ENCODE measurements at places on chromosomes 11 and 22.

DNA sequence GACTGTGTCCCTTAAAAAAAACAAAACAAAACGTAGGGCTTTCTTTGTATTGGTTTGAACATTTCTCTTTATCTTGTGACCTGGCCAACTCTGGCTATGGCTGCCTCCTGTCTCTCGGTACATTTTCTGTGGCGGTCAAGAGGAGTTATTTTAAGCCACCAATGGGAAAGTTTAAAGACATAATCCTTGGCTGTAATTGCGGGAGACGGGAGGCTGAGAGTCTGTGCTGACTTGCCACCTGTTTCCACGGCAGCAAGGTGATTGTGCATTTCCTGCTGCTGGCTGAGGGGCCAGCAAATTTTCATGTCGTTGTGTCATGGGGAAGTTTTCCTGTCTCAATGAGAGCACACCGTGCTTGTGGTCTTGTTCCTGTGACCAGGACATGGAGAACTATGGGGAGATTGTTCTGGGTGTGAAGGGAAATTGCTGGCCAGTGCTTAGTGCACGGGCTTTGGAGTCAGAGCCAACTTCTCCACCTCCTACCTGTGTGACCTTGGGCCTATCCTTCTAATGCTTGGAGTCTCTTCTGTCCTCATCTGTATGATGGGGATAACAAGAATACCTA, 11.0 kb downstream of the PTPRJ start:
- DNase-seq = peak; percentile 78

DNA sequence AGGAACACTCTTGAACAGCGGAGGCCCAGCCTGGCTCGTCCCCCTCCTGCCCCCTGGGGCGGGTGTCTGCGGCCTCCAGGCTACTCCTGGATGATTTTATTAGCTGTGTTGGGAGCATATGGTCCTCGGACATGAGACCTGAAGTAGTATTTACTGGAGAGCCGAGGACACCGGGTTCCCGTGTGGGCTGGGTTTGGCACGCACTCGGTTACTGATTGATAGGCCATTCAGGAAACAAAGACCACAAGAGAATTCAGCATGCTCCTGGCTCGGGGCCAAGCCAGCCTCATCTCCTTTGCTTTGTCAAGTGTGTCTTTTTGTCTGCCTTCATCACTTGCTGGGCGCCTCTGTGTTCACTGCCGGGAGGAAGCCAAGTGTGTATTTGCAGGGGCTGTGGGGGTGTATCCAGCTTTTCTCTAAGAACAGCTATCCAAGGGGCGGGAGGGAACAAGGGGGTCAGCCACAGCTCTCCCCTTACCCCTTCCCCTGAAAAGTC, 9.7 kb downstream of the FXYD2 start:
- DNase-seq = peak; percentile 68

DNA sequence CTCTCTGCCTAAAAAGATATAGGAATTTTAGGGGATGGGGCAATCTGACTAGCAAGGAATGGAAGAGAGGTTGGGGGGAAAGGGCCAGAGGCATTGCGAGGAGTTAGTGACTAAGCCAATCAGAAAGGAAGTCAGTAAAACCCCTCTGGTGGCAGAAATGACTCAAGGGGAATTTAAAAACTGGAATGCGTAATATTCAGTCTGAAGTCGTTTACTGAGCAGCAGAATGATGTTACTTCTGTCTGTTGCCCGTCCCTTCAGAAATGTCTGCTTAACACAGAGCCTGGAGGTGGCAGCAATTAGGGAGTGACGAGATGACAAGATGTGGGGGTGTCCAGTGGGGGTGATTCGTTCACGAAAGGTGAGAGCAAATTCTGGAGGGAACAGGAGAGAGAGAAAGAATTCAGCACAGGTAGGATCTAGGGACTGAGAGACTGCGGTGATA, 107.7 kb upstream of the CLMP start:
- no peak for DNase-seq

DNA sequence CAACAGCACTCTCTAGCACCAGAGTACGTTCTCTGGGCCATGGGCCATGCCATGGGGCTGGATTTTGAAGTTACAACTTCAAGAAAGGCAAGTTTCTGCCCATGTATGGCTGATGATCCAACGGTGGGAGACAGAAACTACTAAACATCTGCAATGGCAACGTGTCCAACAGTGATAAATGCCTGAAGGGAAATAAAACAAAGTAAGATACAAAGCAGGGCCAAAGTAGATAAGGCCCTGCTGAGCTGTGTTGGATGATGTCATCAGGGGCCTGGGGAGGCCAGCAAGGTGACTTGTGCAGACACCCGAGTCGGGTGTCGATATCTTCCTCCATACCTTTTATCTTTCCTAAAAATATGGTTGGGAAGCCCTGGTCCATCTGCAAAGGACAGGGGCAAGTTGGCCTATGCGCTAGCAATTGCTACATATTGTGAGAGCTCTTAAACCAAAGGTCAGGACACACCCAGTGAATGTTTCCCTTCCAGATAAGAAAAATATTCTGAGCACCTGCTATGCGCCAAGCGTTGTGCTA, 487.2 kb downstream of the MN1 start:
- DNase-seq = no peak

GRCh38 chr11:7579361-7579791, 65.6 kb downstream of the PPFIBP2 start:
- no peak for DNase-seq

- DNase-seq = no peak
Measured at GRCh38 chr11:120556797-120557196, 45.2 kb downstream of the GRIK4 start.

DNA sequence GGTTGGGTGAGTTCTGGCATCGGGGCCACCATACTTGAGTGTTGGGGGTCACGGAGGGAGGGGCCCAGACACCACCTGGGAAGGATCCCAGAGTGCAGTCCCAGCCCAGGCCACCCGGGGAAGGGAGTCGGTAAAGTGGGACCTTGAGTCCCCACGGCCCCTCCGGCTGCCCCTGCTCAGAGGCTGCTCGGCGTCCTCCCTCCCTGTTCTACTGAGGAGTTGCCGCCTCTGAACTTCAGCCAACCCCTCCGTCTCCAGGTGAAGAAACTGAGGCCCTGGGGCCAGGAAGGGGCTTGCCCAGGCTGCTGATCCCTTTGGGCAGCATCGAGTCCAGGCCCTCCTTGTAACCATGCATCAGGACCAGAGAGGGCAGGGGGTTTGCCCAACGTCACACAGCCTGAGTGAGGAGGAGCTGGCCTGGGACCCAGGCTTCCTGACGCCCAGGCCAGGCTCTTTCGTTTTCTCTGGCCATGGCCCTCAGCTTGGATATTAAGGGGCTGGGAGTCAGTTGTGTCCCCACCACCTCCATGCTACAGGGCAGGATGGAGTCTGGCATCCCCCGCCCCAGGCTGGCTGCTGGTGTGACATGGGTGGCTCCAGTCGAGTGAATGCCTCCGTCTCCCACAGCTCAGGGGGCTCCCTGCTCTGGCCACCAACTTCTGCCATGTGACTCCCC, 1.3 kb downstream of the PARVG start:
- peak; percentile 48 for DNase-seq

DNA sequence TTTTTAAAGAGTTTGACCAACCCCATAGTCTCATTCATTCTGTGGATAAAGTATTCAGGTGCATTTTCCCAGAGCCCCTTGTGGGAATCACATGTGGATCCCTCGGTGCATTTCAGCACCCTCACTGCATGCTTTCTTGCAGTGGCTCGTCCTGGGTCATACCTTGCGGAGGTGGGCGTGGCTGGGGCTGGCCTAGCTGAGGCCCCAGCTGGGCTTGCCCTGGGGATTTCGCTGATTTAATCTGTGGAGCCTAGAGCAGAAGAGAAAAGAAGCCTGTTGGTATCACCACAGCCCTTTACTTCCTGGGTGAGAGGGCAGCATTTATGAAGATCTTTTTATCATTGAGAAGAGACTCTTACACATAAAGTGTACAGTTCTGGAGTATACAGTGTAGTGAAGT, 53.1 kb downstream of the FBXO7 start:
- DNase-seq = no peak

DNA sequence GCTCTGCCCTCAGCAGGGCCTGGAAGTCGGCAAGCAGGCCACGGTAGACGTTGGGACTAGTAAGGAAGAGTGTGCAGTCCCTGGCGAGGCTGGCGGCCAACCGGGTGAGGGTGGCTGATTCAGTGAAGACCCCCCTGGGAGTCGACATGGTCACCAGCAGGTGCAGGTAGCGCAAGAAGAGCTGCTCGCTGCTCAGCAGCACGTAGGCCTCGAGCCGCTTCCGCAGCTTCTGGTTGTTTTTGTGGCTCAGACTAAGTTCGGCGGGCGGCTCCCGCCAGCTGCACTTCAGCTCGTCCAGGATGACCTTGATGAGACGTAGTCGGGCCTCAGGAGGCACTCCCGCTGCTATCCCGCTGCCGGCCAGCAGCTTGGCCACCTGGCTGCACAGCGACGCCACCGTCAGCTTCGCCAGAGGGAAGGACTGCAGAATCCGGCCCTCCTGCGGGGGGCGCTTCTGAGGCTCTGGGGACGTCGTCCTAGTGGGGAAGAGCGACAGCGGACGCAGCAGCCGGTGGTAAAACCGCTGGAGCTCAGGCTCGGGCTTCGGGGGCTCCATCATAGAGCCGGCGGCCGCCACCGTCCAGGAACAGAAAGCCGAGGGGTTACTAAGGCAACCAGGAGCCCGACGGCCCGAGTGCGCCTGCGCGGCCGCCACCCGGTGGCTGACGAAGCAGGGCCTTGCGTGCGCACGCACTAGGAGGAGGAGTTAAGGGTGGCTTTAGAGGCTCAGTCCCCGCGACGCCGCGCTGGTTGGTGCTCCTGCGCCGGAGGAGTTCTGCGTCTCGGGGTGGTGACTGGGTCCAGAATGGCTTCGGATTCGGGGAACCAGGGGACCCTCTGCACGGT, at the start of the genes CCDC87 and CCS:
Gene CCDC87, minus strand, starts transcription at position 607 of the 846 bp plus-strand sequence. Its CDS starts 48 bp downstream, at position 559.
Gene CCS, plus strand, starts transcription at position 729 of the 846 bp plus-strand sequence. Its CDS starts 77 bp downstream, at position 806.
- peak; percentile 98 for DNase-seq

DNA sequence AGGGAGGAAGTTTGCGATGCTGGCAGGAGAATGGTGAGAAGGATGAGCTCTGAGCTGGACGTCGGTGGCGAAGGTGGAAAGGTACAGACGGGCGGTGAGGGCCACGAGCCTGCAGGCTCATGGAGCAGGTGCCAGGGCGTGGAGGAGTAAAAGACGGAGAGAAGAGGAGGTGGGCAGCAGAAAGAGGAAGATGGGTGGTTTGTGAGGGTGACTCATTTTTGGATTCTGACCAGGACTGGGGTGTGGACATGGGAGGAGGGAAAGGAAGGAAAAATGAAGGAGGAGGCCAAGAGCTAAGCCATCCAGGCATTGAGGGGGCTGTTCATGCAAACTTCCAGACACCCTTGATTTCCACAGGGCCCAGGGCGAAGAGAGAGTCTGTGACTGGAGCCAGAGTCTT, 3.5 kb downstream of the ZDHHC24 start:
- DNase-seq = no peak

DNA sequence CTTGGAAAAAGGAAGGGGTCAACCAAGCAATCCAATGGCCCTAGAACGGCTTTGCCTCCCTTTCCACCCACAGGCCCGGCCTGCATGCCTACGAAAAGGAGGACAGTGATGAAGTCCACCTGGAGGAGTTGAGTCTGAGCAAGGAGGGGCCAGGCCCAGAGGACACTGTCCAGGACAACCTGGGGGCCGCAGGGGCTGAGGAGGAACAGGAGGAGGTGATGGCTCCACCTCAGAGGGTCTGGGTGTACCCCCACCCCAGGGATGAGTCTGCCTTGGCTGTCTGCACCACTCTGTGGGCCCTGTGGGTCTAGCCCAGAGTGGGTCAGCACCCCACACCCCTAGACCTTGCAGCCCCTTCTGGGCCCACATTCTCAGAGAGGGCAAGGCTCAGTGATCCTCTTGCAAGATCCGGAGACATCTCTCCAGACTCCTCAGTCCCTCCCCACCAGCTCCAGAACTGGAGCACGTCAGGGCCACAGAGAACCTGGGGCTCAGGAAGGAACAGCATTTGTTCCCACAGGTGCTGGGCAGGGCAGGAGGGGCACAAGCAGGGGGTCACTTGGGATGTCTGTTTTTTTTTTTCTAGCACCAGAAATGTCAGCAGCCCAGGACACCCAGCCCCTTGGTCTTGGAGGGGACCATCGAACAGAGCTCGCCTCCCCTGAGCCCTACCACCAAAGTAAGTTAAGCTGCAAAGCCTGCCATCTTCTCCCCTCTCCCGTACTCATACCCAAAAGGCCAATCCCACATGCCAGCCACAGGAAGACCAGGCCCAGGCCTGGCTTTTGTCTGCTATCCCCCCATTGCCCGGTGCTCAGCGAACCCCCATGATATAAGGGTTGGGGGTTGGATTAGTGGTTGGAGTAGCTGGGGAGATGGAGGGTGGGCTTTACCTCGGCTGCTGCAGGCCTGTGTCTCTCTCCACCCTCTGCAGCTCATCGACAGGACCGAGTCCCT, 8.1 kb downstream of the PRR33 start:
- DNase-seq = peak; percentile 56

GRCh38 chr11:111935317-111936039, 1.7 kb upstream of the DIXDC1 start:
- no peak for DNase-seq

Measured in pancreas (tissue), 10 donors.